ENCODE measurements at places on chromosomes 5 and 9.

DNA sequence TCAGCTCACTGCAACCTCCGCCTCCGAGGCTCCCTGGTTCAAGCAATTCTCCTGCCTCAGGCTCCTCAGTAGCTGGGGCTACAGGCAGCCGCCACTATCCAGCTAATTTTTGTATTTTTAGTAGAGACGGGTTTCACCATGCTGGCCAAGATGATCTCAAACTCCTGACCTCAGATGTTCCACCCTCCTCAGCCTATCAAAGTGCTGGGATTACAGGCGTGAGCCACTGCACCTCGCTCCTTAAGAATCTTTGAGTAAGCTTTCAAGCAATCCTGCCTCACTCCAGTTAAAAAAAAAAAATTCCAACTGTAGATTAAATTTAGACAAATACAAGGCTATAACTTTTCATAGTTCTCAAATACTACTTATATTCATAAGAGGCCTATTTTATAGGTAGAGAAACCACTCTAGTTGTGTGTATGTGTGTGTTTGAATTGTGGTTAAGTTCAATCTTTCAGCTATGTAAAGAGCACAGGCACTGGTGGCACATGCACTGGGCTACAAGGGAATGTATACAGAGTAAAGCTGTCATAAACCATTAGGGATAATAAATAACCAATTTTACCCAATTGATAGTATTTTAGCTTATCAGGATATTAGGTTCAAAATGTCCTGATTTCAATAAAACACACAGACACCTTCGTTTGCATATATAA, 50.6 kb upstream of the RAPGEF6 start:
- DNase-seq: no peak

GRCh38 chr9:90300611-90301276, 341.9 kb downstream of the DIRAS2 start:
- no peak for DNase-seq

GRCh38 chr9:92763721-92764380, 782 bp downstream of the BICD2 start:
- DNase-seq: peak; percentile 80

- no peak for DNase-seq
These were observed 31.4 kb upstream of the ANKRD33B start for GRCh38 chr5:10532421-10532820.

- no peak for DNase-seq
These were observed 41.7 kb downstream of the TMEM167A start for GRCh38 chr5:83035373-83036100.
